Neural cell (in vitro differentiated cells): ENCODE measurements at places on chromosomes 3 and 15. TPM values are rescaled to one million over a fixed set of nuclear protein-coding genes. Genes with fewer than 3 reads are reported as not detected.

Gene LPP
- polyA plus RNA-seq, result 3.0 and 3.2 TPM in 2 replicates

Gene PPP1R14D
- not detected in 2 replicates for polyA plus RNA-seq

Gene CHL1
- 187 and 199 TPM in 2 replicates for polyA plus RNA-seq

Gene ANKUB1
- not detected in 2 replicates for polyA plus RNA-seq

Gene HRG
- polyA plus RNA-seq, result not detected in 2 replicates

Gene MUSTN1
- not detected in 2 replicates for polyA plus RNA-seq

Gene C3orf85
- not detected in 2 replicates for polyA plus RNA-seq

Gene LOXL1
- 1.9 and 2.1 TPM in 2 replicates for polyA plus RNA-seq

Gene LSG1
- 25.6 and 35.5 TPM in 2 replicates for polyA plus RNA-seq

Gene MESP1
- 4.8 and 5.5 TPM in 2 replicates for polyA plus RNA-seq

Gene EPHA6
- 0.56 and 0.78 TPM in 2 replicates for polyA plus RNA-seq

Gene CEMIP
- 0.04 and 0.06 TPM in 2 replicates for polyA plus RNA-seq

Gene TUSC7
- not detected in 2 replicates for polyA plus RNA-seq

Gene NEK11
- 3.8 and 6.1 TPM in 2 replicates for polyA plus RNA-seq

Gene PAK6
- polyA plus RNA-seq, result 32.4 and 38.9 TPM in 2 replicates

Gene MYO5C
- polyA plus RNA-seq, result 0.44 and 0.77 TPM in 2 replicates

Gene ATP1B3
- polyA plus RNA-seq, result 106 and 131 TPM in 2 replicates

Gene KNG1
- not detected in 2 replicates for polyA plus RNA-seq

Gene TERC
- polyA plus RNA-seq, result not detected in 2 replicates

Gene MCF2L2
- 9.3 and 10.0 TPM in 2 replicates for polyA plus RNA-seq

Gene SNTN
- not detected in 2 replicates for polyA plus RNA-seq

Gene SLC12A1
- polyA plus RNA-seq, result 0.54 and 0.67 TPM in 2 replicates

Gene CCDC54
- not detected in 2 replicates for polyA plus RNA-seq

Gene KBTBD8
- polyA plus RNA-seq, result 4.7 and 5.0 TPM in 2 replicates

Gene CFAP44
- 4.3 and 7.3 TPM in 2 replicates for polyA plus RNA-seq

Gene SGO1
- 0.71 and 0.92 TPM in 2 replicates for polyA plus RNA-seq

Gene SH2D7
- not detected in 2 replicates for polyA plus RNA-seq

Gene PP2D1
- polyA plus RNA-seq, result not detected in 2 replicates
